Stimulated activated CD4-positive, alpha-beta T cell treated with anti-CD3 and anti-CD28 coated beads, Interleukin-2, amount 100 ng/mL, for 4 hours (primary cell): ENCODE measurements at places on chromosomes 5 and 9.

- DNase-seq = peak; percentile 65
These were observed 885 bp downstream of the RNF44 start for GRCh38 chr5:176536132-176536901.

DNA sequence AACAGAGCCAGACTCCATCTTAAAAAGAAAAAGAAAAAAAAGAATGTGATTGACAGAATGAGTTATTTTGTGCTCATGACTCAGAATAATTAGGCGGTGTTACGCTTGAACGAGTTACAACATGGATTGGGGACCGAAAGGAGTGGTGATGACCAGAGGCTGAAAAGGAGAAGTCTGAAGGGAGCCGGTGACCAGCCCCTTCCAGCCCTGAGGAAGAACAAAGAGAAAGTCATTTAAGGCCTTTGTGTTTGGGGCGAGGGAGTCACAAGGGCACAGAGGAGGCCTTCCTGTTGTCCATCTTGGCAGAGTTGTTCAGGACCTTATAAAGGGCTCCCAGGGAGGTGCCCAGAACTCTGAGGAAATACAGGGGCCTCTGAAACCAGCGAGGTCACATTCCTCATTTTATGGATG lies 131.6 kb downstream of the GOLPH3 start:
- no peak for DNase-seq

- DNase-seq = no peak
These were observed 94.7 kb upstream of the RUSC2 start for GRCh38 chr9:35395076-35395705.

GRCh38 chr5:108654051-108654450 lies 93.6 kb upstream of the FER start:
- no peak for DNase-seq

DNA sequence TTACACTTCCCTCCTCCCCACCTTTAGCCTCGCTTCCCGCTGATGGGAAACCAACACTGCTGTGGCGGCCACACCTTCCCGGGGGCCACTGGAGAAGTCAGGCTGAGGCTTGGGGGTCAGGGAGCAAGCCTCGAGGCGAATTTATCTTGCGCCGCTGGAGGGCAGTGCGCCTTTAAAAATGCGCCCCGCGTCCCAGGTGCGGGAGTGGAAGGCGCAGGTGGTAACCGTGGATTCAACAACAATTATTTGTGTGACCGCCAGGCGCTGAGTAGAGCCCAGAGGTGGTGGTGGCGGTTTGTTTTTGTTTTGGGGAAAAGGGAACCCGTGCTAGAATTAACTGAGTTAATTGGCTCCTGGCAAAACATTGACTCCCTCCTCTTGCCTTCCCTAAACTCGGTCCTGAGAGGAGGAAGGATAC lies 1.1 kb downstream of the CFAP77 start:
- DNase-seq = peak; percentile 52

DNA sequence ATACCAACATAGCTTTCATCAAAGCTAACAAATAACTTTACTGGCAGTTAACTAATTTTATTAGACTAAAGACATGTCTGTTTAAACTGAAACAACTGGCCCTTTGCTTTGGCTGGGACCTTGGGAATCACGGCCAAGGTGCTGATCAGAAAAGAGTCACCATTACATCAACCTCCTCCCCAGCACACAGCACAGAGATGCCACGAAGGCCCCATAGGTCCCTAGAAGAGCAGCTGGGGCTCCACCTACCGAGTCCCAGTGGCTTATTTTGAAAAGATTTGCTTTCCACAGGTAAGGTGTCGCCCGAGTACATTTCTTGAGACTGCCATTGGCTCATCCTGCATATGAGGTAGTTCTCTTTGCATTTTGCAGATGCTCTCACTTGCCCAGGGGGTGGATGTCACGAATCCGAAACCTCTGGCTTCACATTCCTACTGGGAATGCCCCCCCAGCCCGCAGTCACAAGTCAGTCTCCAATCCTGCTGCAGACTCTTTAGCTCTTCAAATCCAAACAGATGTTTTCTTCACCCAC lies 18.8 kb upstream of the HSD17B3 start:
- DNase-seq = no peak

GRCh38 chr5:171745602-171746001 lies 40.0 kb upstream of the SMIM23 start:
- DNase-seq = no peak

GRCh38 chr9:85741095-85741874 lies 469 bp downstream of the AGTPBP1 start:
- DNase-seq = peak; percentile 22

DNA sequence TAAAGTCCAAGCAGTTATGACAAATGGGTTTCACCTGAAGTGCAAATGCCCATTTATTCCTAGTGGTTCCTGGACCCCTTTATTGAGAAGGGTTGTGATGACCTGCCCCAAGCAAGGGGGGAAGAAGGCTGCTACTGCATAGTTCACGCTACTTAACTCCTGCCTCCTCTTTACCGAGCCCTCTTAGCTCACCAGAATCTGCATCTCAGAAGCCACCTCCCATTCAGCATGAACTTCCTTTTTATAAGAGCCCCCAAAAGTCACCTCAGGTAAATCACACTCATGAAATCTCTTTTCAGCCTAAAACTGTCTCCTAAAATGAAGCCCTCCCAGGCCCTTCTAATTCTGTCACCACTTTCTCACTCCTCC lies 26.6 kb upstream of the C9orf72 start:
- DNase-seq = no peak

DNA sequence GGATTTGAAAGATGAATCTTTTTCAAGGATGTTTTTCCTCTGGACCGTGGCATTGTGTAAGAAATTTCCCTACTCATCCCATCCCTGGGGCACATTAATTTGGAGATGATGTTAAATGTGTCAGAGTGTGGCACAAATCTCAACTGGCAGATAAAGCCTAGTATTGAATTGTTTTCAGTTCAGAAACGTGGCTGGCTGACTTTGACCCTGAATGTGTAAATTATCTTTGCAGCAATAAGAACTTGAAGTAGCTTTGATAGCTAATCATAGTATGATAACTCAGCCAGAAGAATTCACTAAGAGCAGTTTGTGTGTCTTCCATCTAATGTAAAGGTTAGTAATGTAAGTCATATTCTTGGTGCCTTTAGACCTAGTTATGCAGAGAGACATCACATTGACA lies 238.4 kb upstream of the DMRT1 start:
- DNase-seq = no peak

DNA sequence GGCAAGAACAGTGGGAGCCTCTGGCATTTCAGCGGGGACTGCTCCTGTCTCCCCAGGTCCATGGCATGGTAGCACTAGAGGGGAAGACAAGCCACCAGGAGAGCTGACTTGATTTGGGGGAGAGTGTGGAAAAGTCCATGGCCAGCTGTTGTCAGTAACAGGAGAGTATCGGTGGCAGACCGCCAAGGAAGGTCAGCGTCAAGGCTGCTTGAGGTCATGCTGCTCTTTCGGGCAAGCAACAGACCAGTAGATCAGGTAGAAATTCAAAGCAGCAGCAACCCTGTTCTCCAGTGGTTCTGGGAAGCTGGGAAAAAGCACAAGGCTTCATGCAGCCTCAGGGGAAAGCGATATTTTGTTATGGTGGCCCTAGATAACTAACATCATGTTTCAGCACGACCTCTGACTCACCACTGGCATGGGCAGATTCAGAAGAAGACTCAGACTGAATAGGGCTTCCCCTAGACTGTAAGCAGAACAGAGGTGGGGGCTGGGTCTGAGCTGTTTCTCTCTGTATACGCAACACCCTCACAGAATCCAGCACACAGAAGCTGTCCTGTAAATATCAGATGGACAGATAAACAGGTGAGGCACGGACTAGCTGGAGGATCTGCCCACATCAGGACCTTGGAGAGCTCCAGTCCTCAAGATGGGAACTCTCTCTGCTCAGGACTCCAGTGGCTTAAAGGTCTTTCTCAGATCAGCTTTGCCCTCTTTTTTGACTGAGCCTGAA lies 35.2 kb upstream of the PLEKHG4B start:
- DNase-seq = no peak

- peak; percentile 32 for DNase-seq
These were observed 11.7 kb upstream of the DOLPP1 start for GRCh38 chr9:129068990-129069861.

DNA sequence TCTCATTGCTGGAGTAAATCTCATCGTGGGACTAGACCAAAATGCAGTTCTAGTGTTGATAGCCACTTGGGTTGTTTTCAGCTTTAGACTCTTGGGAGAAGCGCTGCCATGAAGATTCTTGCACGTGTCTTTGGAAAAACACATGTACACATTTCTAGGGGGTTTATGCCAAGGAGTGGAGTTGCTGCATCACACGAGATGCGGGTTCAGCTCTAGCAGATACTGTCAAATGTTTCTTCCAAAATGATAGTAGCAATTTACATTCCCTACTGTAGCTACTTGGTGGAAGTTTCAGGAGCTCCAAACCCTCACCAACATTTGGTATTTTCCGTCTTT lies 52.3 kb upstream of the CPLX2 start:
- DNase-seq = no peak

DNA sequence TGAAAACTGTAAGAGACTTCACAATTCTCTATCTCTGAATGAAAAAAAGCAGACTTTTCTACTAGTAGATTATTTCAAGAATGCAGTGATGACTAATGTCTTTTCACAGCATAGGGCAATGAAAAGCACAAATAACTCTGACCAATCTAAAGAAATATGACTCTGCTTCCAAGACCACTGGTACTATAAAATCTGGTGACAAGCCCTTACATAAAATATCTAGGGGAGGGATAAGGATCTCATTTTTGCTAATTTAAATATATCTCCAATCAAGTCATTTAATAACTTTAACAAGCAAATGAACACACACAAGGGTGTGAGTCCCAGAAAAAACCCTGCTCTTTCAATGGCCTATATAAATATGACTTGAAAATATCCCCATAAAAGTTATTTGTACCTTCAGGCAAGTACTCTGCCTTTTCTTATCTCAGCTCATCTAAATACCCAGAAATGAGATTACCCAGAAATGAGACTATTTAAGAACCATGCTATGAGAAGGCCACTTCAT lies 105.2 kb downstream of the GNAQ start:
- DNase-seq = no peak
